Activated CD8-positive, alpha-beta memory T cell treated with anti-CD3 and anti-CD28 coated beads for 48 hours (primary cell): ENCODE measurements at places on chromosomes 11 and 22.

GRCh38 chr22:20751185-20751851 lies 22.6 kb upstream of the SERPIND1 start:
- no peak for DNase-seq

DNA sequence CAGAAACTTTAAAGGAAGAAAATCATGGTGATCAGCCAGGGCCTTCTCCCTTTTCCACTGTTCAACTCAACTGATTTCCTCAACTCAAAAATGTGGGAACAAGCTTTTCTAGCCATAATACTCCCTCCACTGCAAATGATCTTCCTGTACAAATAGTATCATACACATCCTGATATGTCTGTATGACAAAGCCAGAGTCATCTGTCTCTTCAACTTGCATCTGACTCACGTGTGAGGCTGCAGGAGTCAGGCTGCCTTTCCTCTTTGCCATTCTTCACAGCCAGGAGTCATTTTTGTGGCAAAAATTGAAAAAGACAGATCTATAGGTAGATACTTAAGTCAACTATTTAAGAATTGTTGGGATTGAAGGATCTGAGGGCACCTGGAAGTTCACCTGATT lies 13.3 kb downstream of the PATZ1 start:
- DNase-seq, result no peak

DNA sequence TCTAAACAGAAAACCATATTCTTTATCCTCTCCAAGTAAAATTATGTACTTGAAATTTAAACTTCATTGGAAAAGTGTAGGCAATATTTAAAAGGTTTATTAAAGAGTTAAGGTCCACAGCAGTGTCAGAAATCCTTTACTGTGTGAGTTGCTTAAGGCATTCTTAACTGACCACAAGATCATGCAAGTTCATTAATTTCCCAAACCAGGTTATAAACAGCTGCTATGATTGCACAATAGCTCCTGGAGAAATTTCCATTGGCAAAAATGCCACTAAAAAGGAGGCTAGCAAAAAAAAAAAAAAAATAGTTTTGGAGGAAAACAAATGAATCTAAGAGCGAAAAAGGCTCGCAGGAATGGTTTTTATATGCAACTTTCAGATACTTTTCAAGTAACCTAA lies 106.2 kb downstream of the ETS1 start:
- no peak for DNase-seq

DNA sequence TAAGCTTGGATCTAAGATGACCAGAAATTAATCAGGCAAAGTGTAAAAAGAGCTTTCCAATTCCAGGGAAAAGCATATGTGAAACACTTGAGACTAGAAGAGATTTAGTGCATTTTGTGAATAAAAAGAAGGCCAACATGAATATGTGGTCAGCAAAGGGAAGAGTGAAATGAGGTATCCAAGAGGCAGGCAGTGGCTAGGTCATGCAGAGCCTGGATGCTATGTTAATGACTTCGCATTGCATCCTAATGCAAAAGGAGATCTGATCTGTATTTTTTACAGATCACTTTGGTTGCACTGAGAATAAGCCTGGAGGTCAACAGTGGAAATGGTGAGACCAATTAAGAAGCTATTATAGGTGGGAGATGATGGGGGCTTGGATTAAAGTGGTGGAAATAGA lies 641.3 kb upstream of the CCDC90B start:
- DNase-seq, result no peak

DNA sequence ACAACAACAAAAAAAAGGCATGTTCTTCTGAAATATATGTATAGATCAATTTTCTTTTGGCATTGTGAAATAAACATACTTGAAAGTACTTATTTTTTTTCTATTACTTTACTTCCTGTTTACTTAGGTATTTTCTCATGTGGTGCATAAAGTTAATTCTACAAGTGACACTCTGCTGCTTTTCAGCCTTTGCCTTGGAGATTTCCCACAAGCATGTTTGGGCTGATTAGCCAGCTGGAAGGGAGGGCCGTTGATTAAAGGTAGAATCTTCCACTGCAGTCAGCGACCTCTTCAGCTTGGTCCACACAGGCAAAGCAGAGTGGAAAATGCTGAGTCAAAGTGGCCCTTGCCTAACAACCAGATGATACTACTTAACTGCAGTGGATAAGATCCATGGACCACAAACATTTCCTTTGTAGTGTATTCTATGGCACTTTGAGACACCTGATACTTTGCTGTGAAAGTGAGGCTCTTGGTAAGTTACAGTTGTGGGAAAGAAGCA lies 176.0 kb downstream of the ARHGAP42 start:
- no peak for DNase-seq

- no peak for DNase-seq
Observed at GRCh38 chr22:49204599-49205482, 622.8 kb downstream of the BRD1 start.

- DNase-seq, result no peak
Observed at GRCh38 chr11:46913484-46913883, 4.9 kb downstream of the LRP4 start.
